ENCODE measurements at places on chromosomes 4 and X.

- no peak for DNase-seq
Observed at GRCh38 chrX:107563824-107564223, 64.5 kb upstream of the PRPS1 start.

DNA sequence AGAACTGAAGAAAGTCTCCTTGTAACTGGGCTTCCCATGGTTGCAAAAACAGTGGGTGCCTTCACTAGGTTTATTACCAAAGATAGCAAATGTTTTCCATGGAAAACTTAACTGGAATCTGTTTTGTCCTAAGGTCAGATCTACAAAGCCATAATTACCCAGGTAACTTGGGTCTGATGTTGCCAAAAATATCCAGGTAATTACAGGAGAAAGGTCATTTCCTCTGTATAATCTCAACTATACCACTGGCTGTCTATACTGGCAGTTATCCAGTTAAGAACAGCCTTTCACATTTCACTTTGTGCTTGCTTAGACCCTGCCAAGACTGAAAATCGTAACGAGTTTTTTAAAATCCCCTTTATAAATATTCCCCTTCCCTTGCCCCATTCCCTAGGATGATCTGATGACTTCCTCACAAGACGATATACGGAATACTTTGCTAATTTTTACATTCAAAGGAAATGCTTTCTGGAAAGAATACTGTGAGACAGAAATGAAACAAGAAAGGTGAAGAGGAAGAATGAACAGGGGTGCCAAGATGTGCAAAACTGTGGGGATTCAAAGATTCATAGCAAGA lies 105.5 kb downstream of the MAML3 start:
- DNase-seq, result no peak

- DNase-seq, result no peak
Observed at GRCh38 chr4:190121759-190122158, 51.8 kb upstream of the DUX4 start.

DNA sequence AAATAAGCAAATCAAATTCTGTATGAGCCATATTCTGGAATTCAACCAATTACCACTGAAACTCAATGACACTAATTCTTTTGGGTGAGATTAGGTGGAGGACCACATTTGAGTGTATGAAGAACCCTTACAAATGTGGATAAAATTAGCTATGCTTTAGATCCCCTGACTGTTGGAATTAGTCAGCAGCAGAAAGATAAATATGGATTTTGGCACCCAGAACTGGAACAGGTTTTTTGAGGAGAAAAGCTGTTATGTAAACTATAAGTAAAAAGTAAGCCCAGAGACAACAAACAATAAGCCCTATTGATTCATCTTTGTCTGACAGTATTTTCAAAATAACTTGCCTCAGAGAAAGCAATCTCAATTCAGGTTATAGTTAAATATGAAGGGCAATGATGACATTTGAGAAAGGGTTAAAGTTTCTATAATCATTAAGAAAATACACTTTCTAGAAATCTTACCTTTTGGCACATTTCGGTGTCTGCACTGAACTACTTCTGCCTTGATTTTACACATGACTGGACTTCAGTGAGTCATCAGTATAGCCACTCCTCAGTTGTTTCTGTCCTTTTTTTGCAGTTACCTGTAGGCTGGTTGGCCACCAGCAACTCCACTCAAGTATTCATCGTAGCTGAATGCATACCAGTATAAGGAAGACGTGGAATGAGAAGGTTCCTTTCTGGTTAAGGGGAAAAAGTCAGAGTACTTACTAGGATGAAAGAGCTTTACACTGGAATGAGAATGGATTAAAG lies 80.0 kb downstream of the KCTD8 start:
- no peak for DNase-seq

- DNase-seq, result no peak
Observed at GRCh38 chr4:10305816-10306215, 151.4 kb downstream of the ZNF518B start.

DNA sequence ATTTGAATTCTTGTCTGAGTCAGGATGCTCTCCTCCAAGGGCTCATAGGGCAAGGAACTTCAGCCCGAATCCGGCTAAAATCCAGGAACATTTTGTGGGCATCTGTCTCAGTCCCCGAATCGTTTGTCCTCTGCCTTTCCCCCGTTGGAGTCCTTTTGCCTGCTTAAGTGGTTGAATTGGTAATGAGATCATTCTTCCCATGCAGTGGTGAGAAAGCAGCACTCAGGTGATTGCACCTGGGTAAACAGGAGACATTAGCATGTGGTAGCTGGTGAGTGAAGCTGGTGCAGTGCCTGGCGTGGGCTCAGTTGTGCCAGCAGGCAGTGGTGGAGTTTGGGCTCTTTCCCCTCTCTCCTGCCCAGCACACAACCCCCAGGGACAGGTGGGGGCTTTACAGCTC lies 61.9 kb upstream of the MTM1 start:
- no peak for DNase-seq

DNA sequence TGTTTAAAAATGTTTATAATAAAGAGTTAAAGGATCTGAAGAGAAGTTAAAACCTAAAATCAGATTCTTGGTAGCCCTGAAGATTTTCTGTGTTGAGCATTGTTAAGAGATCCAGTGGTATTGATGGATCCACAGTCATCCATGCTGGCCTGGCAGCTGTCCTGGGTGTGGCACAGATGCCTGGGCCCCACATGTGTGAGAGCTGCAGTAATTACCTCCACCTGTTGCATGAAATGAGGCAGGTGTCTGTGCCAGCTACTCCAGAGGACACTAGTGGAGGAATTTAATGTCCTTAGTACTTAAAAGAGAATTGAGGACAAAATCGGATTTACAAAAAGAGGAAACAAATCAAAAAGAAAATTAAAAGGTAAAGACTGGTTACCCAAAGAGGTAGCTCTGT lies 44.0 kb downstream of the MGST2 start:
- no peak for DNase-seq

DNA sequence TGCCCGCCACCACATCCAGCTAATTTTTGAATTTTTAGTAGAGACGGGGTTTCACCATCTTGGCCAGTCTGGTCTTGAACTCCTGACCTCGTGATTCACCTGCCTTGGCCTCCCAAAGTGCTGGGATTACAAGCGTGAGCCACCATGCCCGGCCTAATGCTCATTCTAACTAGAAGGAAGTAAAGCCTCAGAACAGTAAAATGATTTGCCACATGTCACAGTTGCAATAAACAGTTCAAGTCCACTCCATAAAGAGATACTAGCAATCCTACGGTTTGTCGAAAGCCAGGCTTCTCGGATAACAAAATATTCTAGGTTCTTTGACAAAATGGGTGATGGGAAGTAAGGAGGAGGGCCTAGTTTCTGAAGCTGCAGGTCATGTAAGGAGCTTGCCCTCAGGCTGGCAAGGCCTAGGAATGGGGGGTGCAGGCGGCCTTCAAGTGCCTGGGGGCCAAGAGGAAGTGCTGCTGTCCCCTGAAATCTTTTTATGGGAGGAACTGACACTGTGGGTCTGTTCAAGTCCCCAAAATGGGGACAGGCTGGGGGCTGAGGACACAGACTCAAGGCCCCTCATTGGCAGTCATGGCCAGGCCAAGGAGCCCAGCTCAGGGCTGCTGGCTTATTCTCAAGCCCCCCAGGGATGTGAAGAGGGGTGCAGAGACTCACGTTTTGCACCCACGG lies 31.8 kb upstream of the ACSL1 start:
- no peak for DNase-seq

DNA sequence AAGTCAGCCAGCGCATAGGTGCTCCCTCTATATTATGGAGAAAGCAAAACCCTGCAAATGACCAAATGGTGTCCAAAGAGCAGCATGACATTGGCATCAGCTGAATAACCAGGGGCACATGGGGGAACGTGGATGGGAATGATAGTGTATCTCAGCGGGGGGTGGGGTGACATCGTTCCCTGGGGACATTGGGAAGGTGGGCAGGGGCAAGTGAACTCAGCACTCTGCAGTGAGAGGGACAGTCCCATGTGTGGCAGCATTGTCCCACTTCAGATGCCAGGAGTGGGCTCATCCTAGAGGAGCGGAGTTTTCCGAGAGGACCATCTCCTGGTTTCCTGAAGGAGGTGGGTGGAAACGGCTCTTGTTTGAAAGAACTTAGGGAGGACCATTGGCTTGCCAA lies 64.8 kb downstream of the NELFA start:
- DNase-seq, result no peak

GRCh38 chr4:149766135-149766534 lies 49.5 kb downstream of the IQCM start:
- no peak for DNase-seq

DNA sequence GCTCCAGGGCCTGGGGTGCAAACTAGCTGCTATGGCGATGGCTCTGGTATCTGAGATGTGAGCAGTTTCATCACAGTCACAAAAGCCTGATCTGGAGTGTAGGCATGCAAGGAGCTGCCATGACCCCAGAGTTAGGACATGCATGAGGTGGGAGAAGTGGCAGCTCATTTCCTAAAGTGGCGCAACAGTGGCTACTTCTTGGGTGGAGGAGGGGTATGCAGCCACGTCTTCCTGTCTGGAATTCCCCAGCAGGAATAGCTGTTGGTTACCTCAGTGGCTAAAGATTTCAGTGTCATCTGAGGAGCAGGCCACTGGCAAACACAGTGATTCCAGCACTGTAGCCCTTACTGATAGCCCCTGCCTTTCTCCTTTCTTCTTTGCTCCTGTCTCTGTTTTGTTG lies 1382.5 kb downstream of the C4orf33 start:
- peak; percentile 93 for DNase-seq

DNA sequence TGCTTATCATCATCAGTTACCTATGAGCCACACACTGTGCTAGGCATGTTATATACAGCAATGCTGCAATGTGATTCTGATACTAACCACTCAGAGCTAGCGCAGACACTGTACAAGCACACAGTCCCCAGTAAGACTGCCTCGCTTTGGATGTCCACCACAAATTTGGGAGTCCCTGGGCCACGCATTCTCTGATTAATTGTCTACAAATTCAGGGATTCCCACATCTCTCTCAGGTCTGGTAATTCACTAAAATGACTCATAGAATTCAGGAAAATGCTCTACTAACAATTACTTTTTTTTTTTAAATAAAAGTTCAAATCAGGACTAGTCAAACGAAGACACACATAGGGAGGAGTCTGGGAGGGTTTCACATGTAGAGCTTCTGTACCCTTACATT lies 652.1 kb upstream of the AADAT start:
- DNase-seq, result peak; percentile 1

DNA sequence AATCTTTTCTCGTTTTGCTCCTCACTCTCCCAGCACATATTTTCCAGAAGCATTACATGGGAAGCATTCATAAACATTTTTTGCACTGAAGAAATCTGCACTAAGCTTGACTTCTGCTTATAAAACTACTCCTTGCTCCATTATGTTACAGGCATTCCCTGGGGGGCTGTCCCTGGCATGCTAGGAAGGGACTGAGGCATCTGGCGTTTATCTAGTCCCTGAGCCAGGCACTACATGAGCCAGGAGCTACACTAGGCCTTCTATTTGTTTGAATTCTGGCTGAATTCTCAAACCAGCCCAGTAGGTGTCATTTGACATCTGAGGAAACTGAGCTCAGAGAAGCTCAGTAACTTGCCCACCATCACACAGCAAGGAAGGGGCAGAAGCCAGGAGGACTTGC lies 43.3 kb downstream of the NHSL2 start:
- no peak for DNase-seq

DNA sequence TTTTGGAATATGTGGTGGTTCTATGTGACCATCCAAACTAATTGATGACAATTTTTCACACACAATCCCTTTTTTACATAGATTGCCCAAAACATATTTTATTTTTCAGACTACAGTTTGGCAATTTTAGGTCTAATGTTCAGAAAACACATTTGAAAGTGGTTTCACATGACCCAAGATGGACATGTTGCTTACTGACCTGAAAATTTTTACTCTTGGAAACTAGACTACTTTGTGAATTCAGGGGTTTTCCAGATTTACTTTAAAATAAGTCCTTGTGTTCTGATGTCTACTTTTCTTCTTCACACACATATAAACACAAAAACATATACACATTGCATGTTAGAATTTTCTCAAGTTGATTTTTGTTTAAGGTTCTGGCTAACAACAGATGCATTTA lies 79.5 kb downstream of the HMGB2 start:
- DNase-seq, result no peak

DNA sequence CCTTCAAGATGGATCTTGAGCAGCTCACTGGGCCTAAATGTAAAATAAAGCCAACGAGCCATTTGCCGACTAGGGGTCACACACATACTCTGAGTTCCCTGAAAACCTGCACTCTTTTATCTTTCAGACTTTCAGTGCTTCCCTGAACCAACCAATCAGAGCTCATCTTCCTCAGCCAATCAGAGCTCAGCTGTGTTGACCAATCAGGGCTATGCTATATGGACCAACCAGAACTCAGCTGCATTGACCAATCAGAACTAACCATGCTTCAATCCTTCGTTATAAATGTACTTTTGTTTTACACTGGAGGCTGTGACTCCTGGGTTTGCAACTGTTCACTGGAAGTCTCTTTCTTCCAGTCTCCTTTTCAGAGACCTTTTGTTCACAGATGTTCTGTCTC lies 19.3 kb downstream of the SLC25A53 start:
- peak; percentile 25 for DNase-seq

- DNase-seq, result peak; percentile 49
Observed at GRCh38 chr4:124304941-124305340, 407.6 kb downstream of the ANKRD50 start.

DNA sequence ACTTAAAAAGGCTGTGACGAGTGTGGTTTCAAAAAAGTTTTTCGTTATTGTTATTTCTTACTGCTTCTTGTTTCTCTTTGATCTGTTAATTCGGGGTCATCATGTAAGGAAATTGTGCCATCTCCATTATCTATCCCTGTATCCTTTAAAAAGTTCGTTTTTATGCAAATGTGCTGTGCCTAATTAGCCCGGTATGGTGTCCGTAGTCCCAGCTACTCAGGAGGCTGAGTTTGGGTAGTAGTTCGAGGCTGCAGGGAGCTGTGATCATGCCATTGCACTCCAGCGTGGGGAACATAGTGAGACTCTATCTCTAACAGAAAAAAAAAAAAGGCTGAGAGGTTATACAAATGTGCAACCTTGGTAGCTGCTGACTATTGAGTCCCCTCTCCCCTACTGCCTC lies 45.1 kb downstream of the ARL9 start:
- DNase-seq, result no peak

Data from iris pigment epithelial cell (primary cell).